Progenitor cell of endocrine pancreas (in vitro differentiated cells): ENCODE measurements at places on chromosomes 3 and 15.

GRCh38 chr3:132317229-132317948 lies at the start of gene ACP3:
TSS of gene ACP3 (plus strand) at chr3:132317407. CDS start at chr3:132317457, 50 bp downstream.
- H3K27ac ChIP-seq = peak within 1 kb of the TSS; percentile 99
- DNase-seq = no peak
- H3K36me3 ChIP-seq = peaks cover 9% of the 10 kb centered on the region
- H3K4me1 ChIP-seq = peaks cover 24% of the 10 kb centered on the region
- H3K27me3 ChIP-seq = no peaks in the 10 kb centered on the region

GRCh38 chr15:94327356-94327936 lies 96.1 kb downstream of the MCTP2 start:
- no peak for DNase-seq
- H3K27me3 ChIP-seq = no peaks in the 10 kb centered on the region
- H3K4me1 ChIP-seq = peaks cover 3% of the 10 kb centered on the region
- no peak overlapping the region for H3K27ac ChIP-seq
- H3K4me3 ChIP-seq = no peak overlapping the region

- no peaks in the 10 kb centered on the region for H3K27me3 ChIP-seq
- DNase-seq = no peak
- H3K27ac ChIP-seq = peak overlapping the region; percentile 86
- no peak overlapping the region for H3K4me3 ChIP-seq
- H3K36me3 ChIP-seq = peaks cover 1% of the 10 kb centered on the region
- peaks cover 58% of the 10 kb centered on the region for H3K4me1 ChIP-seq
Observed at GRCh38 chr3:65948841-65949573, 89.7 kb downstream of the MAGI1 start.

GRCh38 chr3:130839813-130840212 lies 54.1 kb upstream of the ATP2C1 start:
- H3K4me3 ChIP-seq = no peak overlapping the region
- H3K27me3 ChIP-seq = no peaks in the 10 kb centered on the region
- H3K4me1 ChIP-seq = no peaks in the 10 kb centered on the region

DNA sequence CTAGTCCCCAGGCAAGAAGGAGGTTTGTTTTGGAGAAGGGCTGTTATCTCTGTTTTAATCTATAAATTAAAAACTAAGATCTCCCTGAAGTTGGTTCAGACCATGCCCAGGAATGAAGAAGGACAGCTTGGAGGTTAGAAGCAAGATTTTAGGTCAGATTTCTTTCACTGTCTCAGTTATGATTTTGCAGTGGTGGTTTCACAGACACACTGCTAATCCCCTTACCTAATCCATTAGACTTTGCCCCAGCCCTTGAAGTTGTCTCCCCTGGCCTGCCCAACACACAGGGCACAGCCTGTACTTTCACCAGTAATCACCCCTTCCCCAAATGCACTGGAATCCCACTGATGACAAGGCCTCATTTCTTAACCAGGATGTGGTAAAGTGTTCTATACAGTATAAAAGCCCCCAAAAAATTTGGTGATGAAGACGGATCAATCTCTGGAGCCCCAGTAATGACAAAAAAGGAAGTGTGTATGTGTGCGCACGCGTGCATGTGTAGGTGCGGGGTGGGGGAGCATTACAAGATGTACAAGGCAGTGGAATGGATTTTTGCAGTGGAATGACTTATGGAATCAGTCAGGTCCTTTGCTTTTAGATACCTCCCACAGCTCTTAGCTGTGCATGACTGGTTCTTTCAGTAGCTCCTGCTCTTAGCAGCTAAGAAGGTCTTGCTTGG lies 73.1 kb upstream of the TERB2 start:
- no peak for DNase-seq
- H3K27me3 ChIP-seq = peaks cover 5% of the 10 kb centered on the region
- no peak overlapping the region for H3K4me3 ChIP-seq
- peaks cover 3% of the 10 kb centered on the region for H3K36me3 ChIP-seq
- H3K4me1 ChIP-seq = peaks cover 11% of the 10 kb centered on the region

- H3K27ac ChIP-seq = peak overlapping the region; percentile 59
- no peak overlapping the region for H3K4me3 ChIP-seq
- H3K4me1 ChIP-seq = peaks cover 53% of the 10 kb centered on the region
- H3K36me3 ChIP-seq = no peaks in the 10 kb centered on the region
Observed at GRCh38 chr15:67137951-67138848, 72.8 kb downstream of the SMAD3 start.

DNA sequence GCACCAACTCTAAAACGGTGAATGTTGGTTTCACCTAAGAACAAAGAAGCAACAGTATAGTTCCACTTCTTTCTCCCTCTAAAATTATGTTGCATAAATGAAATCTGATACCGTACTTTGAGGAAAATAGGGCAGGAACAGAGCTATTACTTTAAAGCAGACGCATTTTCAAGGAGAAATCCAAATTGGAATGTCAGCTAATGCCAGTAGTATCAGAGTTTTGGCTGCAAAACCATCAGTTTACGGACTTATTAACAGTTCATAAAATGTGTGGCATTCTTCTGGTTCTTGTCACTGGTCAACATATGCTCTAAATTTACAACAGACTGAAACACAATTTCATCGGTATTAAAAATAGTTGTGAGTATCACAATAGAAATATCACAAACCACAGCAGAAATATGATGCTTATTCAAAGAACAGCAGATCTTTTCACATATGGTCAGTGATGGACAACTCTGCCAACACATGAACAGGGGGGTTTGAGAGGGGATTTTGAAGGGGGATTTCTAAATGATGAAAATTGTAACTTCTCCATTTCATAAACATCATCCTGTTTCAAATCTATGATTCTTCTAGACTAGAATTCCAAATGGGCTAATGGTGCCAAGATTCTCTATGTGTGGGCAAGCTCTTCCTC lies 38.7 kb upstream of the ROBO2 start:
- no peak for DNase-seq
- H3K4me1 ChIP-seq = peaks cover 12% of the 10 kb centered on the region

- no peak overlapping the region for H3K4me3 ChIP-seq
- H3K27me3 ChIP-seq = peaks cover 13% of the 10 kb centered on the region
- DNase-seq = no peak
- no peaks in the 10 kb centered on the region for H3K36me3 ChIP-seq
- no peak overlapping the region for H3K27ac ChIP-seq
Observed at GRCh38 chr3:27877061-27878013, 155.2 kb upstream of the EOMES start.

DNA sequence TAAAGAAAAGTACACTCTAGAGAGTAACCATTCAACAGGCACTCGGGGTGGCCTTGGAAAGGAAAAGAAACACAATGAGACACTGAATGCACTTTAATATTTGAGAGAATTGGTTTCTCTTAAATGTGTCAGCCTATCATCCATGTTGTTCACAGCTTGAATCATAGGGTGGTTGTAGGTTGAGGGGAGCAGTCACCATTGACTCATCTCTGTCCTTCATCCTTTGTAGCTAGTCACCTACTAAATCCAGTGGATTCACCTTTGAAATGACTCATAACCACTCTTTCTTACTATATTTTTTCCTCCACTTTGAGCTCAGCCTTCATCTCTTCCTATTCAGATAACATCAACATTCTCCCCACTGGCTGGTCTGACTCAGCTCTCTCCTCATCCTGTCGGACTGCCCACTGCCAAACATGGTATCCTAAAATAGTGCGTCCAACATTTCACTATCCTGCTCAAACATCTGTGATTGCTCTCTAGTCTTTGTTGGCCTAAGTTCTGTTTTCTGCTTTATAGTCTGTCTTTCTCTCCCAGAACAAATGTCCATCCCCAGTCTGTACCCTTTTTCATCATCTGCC lies 182.7 kb upstream of the GADL1 start:
- H3K27me3 ChIP-seq = peaks cover 5% of the 10 kb centered on the region
- H3K4me3 ChIP-seq = no peak overlapping the region
- H3K36me3 ChIP-seq = no peaks in the 10 kb centered on the region
- H3K27ac ChIP-seq = no peak overlapping the region
- H3K4me1 ChIP-seq = peaks cover 2% of the 10 kb centered on the region

GRCh38 chr3:187369089-187369447 lies 883 bp downstream of the RTP4 start:
- no peak overlapping the region for H3K4me3 ChIP-seq
- no peak overlapping the region for H3K27ac ChIP-seq
- H3K4me1 ChIP-seq = no peaks in the 10 kb centered on the region
- peaks cover 4% of the 10 kb centered on the region for H3K27me3 ChIP-seq
- no peaks in the 10 kb centered on the region for H3K36me3 ChIP-seq

GRCh38 chr3:150132101-150132749 lies 161.5 kb upstream of the PFN2 start:
- H3K27ac ChIP-seq = no peak overlapping the region
- no peak overlapping the region for H3K4me3 ChIP-seq

- H3K27me3 ChIP-seq = no peaks in the 10 kb centered on the region
- no peak overlapping the region for H3K27ac ChIP-seq
- peaks cover 3% of the 10 kb centered on the region for H3K36me3 ChIP-seq
- peaks cover 3% of the 10 kb centered on the region for H3K4me1 ChIP-seq
Observed at GRCh38 chr15:90593499-90594158, 63.9 kb downstream of the CRTC3 start.

DNA sequence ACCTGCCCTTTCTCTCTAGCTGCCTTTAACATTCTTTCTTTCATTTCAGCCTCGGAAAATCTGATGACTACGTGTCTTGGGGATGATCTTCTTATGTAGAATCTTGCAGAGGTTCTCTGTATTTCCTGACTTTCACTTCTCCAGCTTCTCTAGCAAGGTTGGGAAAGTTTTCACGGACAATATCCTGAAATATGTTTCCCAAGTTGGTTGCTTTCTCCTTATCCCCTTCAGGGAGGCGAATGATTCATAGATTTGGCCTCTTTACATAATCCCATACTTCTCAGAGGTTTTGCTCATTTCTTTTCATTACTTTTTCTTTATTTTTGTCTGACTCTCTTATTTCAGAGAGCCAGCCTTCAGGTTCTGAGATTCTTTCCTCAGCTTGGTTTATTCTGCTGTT lies 62.1 kb upstream of the CCDC54 start:
- no peaks in the 10 kb centered on the region for H3K36me3 ChIP-seq
- H3K4me3 ChIP-seq = no peak overlapping the region
- no peak overlapping the region for H3K27ac ChIP-seq
- no peak for DNase-seq
